ENCODE measurements at places on chromosomes 11 and 22. TPM values are rescaled to one million over a fixed set of nuclear protein-coding genes. Genes with fewer than 3 reads are reported as not detected.

DNA sequence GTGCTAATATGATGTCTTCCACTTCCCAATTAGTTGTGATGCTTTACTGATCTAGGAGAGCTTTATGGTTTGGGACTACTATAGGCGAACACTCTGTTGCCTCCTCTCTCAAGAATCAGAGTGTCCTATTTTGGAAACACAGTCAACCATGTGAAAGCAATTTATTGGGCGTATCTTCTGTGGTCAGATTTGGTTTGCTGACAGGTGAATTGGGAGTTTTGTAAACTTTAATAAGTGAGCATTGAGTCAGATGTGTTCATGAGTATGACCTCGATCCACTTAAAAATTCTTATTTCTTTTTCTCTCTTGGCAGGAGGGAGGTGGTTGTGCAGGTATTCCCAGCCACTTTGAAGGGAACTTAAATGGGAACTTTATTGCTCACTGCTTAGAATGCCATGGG, 4.4 kb downstream of the CAT start:
- no peak overlapping the region for H3K27ac ChIP-seq
- DNase-seq = no peak
- no peak overlapping the region for H3K4me3 ChIP-seq
- H3K36me3 ChIP-seq = peaks cover 5% of the 10 kb centered on the region

GRCh38 chr22:23283591-23284503, 103.5 kb downstream of the BCR start:
- no peaks in the 10 kb centered on the region for H3K4me1 ChIP-seq
- H3K27me3 ChIP-seq = no peaks in the 10 kb centered on the region
- no peak for DNase-seq
- no peak overlapping the region for H3K4me3 ChIP-seq

- H3K4me1 ChIP-seq = peaks cover 35% of the 10 kb centered on the region
- no peaks in the 10 kb centered on the region for H3K27me3 ChIP-seq
- H3K4me3 ChIP-seq = no peak overlapping the region
- no peak for DNase-seq
- peak overlapping the region; percentile 7 for H3K27ac ChIP-seq
Measured at GRCh38 chr11:8686325-8686724, 3.7 kb downstream of the RPL27A start.

- H3K36me3 ChIP-seq = no peaks in the 10 kb centered on the region
- no peak overlapping the region for H3K27ac ChIP-seq
- DNase-seq = no peak
Measured at GRCh38 chr11:86370922-86371594, 3.6 kb upstream of the CCDC81 start.

GRCh38 chr11:108093128-108093904, 28.1 kb upstream of the ACAT1 start:
- no peaks in the 10 kb centered on the region for H3K4me1 ChIP-seq
- peaks cover 90% of the 10 kb centered on the region for H3K36me3 ChIP-seq
- no peak for DNase-seq
- H3K27ac ChIP-seq = no peak overlapping the region

GRCh38 chr22:19959587-19960490, 18.2 kb upstream of the TXNRD2 start:
- H3K27me3 ChIP-seq = no peaks in the 10 kb centered on the region
- H3K4me3 ChIP-seq = peak overlapping the region; percentile 6
- peaks cover 24% of the 10 kb centered on the region for H3K4me1 ChIP-seq
- H3K27ac ChIP-seq = peak overlapping the region; percentile 9
- no peak for DNase-seq

DNA sequence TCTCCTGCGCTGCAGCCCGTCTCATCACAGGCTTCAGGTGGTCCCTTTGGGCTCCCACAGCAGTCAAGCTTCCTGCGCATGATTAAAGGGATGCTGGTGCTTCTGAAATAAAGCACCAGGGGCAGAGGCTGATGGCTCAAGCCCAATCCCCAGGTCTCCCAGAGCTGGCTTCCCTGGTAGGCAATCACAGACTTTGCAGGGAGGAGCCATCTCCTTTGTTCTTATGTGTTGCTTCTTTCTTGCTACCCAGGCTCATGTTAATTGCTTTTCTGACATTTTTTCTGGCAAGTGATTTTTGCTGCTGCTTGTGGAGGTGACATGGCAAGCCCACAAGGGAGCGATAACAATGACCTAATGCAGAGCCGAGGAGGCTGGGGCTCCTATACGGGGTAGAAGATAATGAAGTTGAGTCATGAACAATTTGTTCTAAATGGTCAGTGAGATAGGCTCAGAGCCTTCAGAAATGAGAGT, 25.2 kb upstream of the PLET1 start:
- no peaks in the 10 kb centered on the region for H3K36me3 ChIP-seq
- H3K4me3 ChIP-seq = no peak overlapping the region

DNA sequence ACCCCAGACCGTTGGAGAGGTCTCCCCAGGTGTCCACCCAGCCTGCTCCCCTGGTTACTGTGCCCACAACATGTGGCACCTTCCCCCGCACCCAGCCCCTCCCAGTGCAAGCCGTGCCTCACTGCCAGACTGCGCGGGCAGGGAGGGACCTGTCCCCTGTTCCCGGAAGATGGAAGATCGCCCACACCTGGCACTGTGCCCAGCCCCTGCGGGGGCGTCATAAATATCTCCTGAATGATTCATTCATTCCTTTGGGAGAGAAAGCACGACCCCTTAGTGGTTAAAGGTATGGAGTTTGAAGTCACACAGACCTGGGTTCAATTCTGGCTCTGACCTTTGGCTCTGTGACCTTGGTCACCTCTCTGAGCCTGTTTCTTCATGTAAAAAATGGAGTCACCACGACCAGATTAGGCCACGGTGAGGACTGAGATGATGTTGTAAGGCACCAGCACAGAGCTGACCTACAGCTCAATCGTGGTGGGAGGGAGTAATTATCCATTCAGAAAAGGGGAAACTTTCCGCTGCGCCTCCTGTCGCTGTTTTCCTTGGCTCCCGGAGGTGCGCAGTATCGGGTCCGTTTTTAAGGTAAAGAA, 497 bp upstream of the SYT12 start:
- peaks cover 7% of the 10 kb centered on the region for H3K4me1 ChIP-seq
- H3K36me3 ChIP-seq = no peaks in the 10 kb centered on the region
- H3K27ac ChIP-seq = no peak overlapping the region
- H3K4me3 ChIP-seq = peak overlapping the region; percentile 65
- no peak for DNase-seq

Gene PGR
- total RNA-seq = 2.4 TPM

DNA sequence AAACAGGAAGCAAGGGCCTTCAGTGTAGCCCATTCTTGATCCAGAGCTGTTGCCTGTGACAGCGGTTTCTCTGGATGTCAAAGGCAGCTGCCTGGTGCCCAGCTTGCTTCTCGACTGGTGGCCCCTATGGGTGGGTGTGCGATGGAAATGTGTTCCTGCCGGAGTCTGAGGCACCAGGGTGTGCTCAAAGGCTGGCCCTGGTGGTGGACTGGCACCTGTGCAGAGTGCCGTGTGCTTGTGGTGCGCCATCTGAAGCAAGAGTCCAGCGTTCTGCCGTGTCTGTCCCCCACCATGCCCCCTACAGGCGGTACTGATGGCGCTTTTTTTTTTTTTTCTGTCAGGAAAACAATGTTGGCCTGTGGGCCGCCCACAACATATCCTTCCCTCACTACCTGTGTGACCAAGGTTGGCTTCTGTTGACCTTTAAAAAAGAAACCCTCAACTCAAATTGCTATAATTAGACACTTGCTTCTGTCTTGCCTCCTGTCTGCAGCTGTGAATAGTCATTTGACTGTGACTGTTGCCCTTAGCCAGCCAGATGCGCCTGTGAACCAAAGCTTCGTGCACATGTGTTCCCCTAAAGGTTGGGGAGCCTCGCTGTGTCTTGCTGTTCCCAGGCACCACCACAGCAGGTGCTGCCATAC, 4.7 kb upstream of the RANBP1 start:
- H3K27ac ChIP-seq = peak overlapping the region; percentile 46
- DNase-seq = peak; percentile 9
- H3K4me1 ChIP-seq = peaks cover 23% of the 10 kb centered on the region
- H3K4me3 ChIP-seq = no peak overlapping the region
- peaks cover 96% of the 10 kb centered on the region for H3K36me3 ChIP-seq

GRCh38 chr11:101407324-101407723, 176.5 kb downstream of the TRPC6 start:
- H3K27me3 ChIP-seq = no peaks in the 10 kb centered on the region
- H3K4me3 ChIP-seq = no peak overlapping the region
- H3K4me1 ChIP-seq = no peaks in the 10 kb centered on the region
- H3K36me3 ChIP-seq = no peaks in the 10 kb centered on the region
- H3K27ac ChIP-seq = no peak overlapping the region
- no peak for DNase-seq

- no peak for DNase-seq
- H3K4me1 ChIP-seq = no peaks in the 10 kb centered on the region
- H3K27ac ChIP-seq = no peak overlapping the region
- H3K27me3 ChIP-seq = no peaks in the 10 kb centered on the region
- H3K4me3 ChIP-seq = peak overlapping the region; percentile 46
Measured at GRCh38 chr11:15940462-15941205, 415.7 kb downstream of the SOX6 start.

DNA sequence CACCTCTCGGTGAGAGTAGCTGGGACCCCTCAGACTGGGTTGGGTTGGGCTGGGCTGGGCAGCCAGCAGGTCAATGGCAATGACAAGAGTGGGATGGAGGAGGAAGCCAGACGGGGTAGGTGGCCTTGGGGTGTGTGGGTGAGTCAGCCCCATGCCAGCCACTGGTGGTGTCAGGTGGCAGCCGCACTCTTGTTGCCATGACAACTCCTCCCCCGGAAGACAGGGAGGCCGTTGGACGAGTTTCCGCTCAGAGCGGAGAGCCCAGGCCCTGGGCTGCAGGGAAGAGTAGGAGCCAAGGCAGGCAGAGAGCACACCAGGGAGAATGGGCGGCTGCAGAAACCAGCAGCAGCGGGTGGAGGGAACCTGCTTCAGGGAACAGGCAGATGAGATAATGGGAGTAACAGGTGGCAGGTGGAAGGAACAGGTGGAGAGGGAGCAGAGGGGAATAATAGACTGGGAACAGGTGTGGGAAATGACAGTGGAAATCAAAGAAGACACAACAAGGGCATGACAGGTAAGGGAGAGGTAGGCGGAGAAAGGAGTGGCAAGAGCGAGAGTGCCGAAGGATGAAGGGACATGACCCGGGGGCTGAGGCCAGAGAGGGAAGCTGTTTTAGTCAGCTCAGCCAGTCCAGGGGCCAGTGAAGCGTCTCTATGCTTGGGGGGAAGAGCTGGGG, 8.7 kb downstream of the SPTBN2 start:
- H3K4me1 ChIP-seq = no peaks in the 10 kb centered on the region
- no peaks in the 10 kb centered on the region for H3K27me3 ChIP-seq
- peak; percentile 33 for DNase-seq
- H3K36me3 ChIP-seq = no peaks in the 10 kb centered on the region
- no peak overlapping the region for H3K27ac ChIP-seq
